ENCODE measurements at places on chromosomes 11 and 22. TPM values are rescaled to one million over a fixed set of nuclear protein-coding genes. Genes with fewer than 3 reads are reported as not detected.

Gene HBB
- total RNA-seq, result not detected

Gene OR5P2
- not detected for total RNA-seq

Gene CALCA
- not detected for total RNA-seq

Gene SLC22A25
- total RNA-seq, result not detected

Data from A549 treated with GW870086 at 1 μM for 4 hours (cell line).